ENCODE measurements at places on chromosomes 6 and 20. TPM values are rescaled to one million over a fixed set of nuclear protein-coding genes. Genes with fewer than 3 reads are reported as not detected.

GRCh38 chr6:23319582-23319981, 750.2 kb downstream of the HDGFL1 start:
- no peak for DNase-seq

DNA sequence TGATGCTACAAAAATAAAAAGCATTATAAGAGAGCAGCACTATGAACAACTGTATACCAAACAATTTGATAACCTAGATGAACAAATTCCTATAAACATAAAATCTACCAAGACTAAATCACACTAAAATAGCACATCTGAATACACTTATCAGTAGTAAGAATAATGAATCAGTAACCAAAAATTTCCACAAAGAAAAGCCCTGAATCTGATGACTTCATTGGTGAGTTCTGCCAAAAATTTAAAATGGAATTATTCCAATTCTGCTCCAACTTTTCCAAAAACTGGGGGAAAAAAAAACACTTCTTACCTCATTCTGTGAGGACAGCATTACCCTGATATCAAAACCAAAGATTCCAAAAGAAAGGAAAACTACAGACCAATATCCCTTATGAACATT, 206.2 kb downstream of the WDR27 start:
- no peak for DNase-seq

DNA sequence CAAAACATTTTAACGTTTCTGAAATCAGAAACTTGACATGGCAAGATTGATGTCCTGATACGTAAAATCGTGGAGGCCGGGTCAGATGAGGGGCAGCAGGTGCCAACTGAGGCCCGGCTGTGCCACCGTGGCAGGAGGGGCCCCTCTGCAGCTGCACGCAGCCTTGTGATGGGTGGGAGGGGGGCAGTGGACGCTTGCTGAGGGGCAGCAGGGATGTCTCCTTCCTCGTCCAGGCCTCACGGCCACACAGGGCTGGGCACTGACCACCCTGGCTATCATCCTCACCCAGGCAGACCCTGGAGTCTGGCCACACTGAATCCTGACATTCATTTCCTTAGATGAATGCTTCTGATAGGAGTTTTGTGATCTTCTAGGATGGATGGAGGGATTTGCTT, 114.7 kb downstream of the ERMARD start:
- no peak for DNase-seq

DNA sequence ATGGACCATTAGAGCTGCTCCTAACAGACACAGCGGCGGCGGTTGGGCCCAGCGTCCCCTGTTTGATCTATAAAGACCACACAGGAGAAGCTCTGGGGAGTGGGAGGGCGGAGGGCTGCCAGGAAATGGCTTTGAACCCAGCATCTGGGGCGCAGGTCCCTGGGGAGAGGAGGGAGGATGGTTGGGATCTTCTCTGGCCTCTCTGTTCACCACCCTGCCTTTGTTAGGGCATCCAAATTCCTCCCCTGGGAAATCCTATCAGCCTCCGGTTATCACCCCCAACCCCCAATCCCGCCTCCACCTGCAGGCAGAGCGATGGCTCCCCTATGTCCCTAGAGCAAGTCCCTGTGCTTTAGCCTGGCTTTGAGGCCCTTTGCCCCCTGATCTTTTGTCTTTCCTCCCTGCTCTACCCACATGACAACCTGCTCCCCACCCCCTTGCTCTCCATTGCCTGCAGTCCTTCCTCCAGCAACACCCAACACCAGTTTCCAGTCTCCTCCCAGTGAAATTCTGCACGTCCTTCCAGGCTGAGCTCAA, 7.1 kb downstream of the XKR7 start:
- DNase-seq = no peak

FOXQ1 gene
- total RNA-seq = 0.43 TPM
